Dermis microvascular lymphatic vessel endothelial cell (primary cell): ENCODE measurements at places on chromosomes 2 and 18. TPM values are rescaled to one million over a fixed set of nuclear protein-coding genes. Genes with fewer than 3 reads are reported as not detected.

Gene ATP6V1B1
- total RNA-seq, result 0.25 TPM in 1 of 2 replicates, not detected in the other

Gene TTC21B
- 20.9 and 25.3 TPM in 2 replicates for total RNA-seq

Gene GAD1
- 0.13 and 0.26 TPM in 2 replicates for total RNA-seq

Gene TMEM198
- not detected in 2 replicates for total RNA-seq

Gene MERTK
- 14.0 and 22.5 TPM in 2 replicates for total RNA-seq

Gene TACR1
- total RNA-seq, result not detected in 2 replicates

DNA sequence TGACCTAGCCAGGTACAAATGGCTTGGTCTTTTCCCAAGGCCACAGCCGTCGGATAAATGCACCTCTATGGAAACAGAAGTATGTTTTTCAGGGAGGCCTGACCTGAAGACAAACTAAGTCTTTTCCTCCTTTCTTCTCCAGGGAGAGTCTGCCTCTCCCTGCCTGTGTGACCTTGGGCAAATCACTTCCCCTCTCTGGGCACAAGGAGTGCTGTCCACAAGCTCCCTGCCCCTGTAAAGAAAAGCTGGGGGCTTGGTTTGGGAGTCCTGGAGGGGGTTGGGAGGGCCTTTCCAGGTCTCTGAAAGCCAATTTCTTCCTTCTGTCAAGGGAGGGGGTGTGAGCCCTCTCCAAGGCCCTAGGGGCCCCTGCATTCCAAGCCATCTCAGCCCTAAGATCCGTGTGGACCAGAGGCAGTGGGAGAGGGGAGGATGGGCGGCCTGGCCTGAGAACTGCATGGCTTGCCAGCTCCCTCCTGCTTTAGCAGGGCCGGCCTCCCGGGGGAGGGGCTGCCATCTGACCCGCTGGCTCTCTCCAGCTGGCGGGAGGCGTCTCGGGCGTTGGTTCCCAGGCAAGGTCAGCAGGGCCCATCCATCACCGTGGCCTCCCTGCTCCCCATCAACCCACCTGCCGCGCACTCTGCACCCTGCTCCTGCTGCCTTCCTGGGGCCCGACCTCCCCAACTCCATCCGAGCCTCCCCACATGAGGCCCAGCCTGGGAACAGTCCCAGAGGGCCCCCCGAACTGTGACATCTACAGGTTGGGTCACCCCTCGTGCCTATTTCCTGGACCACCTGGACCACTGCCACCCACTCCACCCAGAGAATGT, 61.4 kb downstream of the SMAD7 start:
- no peak for DNase-seq

DNA sequence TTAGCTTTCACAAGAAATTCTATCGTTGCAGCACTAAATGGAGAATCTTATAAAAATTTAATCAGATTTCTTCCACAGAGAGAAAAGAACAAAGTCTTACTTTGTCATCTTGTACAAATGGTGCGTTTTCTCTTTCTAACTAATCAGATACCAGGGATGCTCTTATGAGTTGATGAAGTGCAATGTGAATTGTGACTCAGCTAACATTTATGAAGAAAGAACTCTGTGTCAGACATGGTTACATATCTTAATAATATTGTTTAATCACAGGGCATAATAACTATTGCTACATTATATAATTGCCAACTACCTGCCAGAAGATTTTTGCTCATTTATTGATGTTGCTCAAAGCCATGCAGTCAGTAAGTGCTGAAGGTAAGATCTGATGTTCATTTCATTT, 465.0 kb downstream of the CCDC85A start:
- DNase-seq, result no peak

- peak; percentile 45 for DNase-seq
Observed at GRCh38 chr2:9364791-9365497, 58.4 kb downstream of the ITGB1BP1 start.

GRCh38 chr2:26457251-26457666, 20.7 kb downstream of the OTOF start:
- no peak for DNase-seq

DNA sequence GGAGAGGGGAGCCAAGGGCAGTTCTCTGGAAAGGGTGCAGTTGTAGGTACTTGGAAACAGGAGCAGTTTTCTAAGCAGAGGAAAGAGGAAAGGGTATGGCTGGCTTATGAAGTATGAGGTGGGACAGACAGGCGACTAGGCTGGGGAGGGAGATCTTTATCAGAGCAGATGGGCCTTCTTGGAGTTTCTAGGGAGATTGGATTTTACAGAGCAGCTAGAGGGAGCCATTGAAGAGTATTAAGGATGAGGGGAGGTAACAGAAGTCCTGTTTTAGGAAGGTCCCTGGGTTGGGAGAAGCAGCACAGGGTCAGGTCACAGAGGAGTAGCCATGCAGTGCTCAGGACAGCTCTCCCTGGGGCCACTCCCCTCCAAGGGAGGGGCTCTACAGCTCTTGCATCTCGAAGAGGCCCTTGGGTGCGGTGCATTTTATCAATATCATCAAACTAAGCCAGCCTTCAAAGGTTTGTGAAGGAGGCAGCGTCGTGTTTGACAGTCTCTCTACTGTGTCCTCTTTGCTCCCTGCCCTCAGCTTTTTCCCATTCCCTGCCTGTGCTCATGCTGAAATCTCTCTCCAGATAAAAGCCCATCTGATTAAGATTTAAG, 154.3 kb downstream of the SETBP1 start:
- no peak for DNase-seq

DNA sequence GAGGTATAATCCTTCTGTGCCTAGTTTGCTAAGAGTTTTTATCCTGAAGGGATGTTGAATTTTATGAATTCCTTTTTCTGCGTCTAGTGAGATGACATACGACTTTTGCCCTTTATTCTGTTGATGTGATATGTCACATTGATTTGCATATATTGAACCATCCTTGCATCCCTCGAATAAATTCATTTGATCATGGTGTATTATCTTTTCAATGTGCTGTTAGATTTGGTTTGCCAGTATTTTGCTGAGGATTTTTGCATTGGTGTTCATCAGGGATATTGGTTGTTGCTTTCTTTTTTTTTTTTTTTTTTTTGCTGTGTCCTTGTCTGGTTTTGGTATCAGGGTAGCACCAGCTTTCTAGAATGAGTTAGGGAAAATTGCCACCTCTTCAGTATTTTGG, 9.1 kb downstream of the GCC2 start:
- DNase-seq, result no peak

- no peak for DNase-seq
Observed at GRCh38 chr2:173649527-173650219, 295.0 kb downstream of the CDCA7 start.

DNA sequence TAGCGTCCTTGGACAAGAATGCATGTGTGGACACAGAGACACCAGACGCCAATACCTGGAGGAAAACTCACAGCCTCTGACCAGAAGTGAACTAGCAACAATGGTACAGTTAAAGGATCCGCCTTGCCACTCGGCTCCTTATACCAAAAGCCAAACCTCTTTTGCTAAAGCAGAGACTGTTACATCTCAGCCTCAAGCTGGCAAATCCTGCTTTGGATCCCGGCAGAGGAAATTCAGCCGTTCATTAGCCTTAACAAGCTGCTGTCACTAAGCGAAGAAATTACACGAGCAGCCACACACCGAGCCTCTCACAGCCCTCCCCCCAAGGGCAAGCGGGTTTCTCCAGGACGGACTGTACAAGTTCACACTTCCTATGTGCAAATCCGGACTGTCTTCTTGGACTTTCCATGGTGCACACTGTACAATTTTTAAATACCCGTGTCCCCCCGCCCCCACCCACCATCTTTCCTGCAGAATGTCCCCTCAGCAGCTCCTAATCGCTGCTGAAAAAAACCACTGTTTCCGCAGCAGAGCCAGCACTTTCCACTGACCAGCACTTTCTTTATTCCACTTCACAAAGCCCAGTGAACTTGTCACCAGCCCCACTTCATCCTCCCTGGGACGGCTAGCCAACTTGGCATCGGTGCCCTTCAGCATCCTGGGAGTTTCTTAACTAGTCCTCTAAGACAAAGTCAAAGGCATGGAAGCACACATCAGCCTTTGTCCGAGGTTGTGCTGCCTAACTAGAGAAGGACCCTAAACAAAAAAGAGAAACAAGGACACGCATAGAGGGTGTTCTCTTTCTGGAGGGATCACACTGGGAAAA, 1.5 kb downstream of the KLF7 start:
- peak; percentile 81 for DNase-seq

- no peak for DNase-seq
Observed at GRCh38 chr2:28580078-28580477, 84.2 kb downstream of the PLB1 start.

DNA sequence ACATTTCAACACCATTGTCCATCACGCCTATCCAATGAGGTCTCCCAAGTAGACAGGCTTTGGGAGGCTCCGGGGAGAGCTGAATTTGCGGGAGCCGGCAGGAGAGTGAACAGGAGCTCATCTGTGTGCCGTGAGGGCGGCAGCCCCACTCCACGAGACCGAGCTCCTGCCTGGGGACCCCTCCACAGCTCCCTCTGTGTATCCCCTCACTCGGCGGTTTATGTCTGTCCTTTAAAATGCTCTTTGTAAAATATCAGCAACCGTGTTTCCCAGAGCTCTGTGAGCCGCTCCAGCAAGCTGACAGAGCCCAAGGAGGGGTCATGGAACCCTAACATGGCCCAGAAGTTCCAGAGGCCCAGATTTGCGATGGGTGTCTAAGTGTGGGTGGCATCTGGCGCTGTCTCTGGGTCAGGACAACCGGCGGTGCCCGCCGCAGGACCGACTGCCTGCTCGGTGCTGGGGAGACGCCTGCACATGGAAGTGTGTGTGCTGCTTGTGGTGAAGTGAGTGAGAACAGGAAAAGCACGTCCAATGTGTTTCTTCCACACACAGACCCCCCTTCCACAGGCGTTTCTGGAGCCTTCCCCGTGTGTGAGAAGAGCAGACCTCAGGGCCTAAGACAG, 34.8 kb downstream of the SLC66A2 start:
- DNase-seq, result no peak

DNA sequence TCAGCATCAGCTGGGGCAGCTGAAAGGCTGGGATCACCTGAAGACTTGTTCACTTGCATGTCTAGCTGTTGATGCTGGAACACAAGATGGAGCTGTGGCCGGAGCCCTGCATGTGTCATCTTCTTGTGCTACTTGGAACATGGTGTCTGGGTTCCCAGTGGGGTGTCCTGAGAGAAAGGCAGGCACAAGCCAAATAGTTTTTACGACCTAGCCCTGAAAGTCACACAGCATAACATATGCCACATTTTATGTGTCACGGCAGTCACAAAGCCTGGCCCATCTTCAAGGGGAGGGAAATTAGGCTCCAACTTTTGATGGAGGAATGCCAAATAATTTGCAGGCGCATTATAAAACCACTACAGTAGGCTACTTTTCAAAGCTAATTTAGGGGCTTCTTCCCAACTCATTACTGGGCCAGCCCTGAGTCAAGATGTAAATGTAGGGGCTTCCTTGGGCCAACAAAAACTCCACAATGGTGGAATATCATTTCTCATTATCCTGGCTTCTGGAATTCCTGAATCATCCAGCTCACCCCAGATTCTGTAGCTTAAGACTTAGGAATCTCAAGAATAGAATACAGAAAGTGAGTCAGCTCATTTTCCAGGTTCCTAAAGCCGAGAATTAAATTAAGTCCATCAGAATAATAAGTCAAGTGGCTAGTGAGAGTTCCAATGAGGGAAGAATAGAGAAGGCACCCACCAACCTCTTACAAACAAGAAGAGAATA, 543.0 kb downstream of the TNS1 start:
- DNase-seq, result no peak

DNA sequence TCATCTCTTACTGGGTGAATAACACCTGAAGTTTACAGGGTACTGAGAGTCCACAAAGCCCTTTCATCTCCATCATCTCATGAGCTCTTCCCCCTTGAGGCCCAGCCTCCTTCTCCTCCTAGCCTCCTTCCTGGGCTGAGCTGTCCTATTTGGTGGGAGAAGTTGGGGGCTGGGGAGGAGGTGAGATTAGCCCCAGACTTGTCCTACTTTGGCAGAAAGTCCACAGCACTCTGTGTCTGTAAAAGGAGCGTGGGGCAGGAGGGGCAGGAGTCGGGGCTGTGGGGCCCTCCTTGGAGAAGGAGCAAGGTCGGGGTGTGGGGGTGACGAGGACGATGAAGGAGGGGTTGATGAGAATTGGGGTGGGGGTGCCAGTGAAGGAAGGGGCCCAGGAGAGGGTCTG, 10.0 kb upstream of the DES start:
- DNase-seq, result no peak

DNA sequence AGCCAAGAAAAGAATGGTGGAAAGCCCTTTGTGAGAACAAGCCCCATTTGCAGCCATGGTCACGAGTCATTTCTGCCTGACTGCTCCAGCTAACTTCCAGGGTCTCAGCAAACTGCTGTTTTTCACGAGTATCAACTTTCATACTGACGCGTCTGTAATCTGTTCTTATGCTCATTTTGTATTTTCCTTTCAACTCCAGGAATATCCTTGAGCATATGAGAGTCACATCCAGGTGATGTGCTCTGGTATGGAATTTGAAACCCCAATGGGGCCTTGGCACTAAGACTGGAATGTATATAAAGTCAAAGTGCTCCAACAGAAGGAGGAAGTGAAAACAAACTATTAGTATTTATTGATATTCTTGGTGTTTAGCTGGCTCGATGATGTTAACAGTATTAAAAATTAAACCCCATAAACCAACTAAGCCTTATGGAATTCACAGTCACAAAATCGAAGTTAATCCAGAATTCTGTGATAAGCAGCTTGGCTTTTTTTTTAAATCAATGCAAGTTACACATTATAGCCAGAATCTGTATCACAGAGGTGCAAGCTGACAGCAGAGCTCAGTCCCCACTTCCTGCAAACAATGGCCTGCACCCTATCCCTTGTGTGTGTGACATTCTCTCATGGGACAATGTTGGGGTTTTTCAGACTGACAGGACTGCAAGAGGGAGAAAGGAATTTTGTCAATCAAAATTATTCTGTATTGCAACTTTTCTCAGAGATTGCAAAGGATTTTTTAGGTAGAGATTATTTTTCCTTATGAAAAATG, 26.1 kb downstream of the SLC14A1 start:
- no peak for DNase-seq

GRCh38 chr2:65153515-65153914, 23.6 kb upstream of the RAB1A start:
- no peak for DNase-seq

GRCh38 chr18:45962461-45962860, 4.7 kb downstream of the EPG5 start:
- peak; percentile 59 for DNase-seq

GRCh38 chr18:6370886-6371635, 43.6 kb downstream of the L3MBTL4 start:
- no peak for DNase-seq

GRCh38 chr2:136025057-136025973, 39.9 kb upstream of the DARS1 start:
- peak; percentile 63 for DNase-seq

DNA sequence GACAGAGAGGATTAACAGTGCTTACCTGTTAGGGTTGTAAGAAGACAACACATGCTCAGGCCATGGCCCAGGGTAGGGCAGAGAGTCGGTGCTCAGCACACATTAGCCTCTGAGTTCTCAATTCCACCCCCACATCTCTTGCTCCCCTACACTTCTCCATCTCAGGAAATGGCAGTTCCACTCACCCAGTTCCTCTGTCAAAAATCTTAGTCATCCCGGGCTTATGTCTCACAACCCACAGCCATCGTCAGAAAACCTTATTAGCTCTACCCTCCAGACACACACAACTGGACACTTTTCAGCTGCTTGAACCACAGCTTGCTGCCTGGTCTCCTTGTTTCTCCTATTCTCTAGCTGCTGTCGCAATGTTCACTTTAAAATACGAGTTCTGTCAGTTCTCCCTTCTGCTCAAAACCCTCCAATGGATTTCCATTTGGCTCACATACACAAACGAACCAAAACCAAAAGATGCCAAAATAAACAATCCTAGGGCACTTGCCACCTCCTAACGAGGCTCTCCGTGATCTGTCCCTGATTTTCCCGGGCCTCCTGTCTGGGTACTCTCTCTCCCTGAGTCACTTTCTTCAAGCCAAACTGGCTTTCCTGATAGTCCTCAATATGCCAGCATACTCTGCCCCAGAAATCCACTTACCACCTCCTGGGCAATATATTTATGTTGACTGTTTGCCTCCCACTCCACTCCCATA, 89.7 kb downstream of the KCTD1 start:
- no peak for DNase-seq
